Stimulated activated CD8-positive, alpha-beta memory T cell treated with anti-CD3 and anti-CD28 coated beads, Interleukin-7, amount 100 ng/mL, for 1 hour (primary cell): ENCODE measurements at places on chromosomes 16 and 17.
A peak's percentile ranks its signal among the peaks of the same experiment; 100 is the strongest.

GRCh38 chr17:79280010-79280409 is 205.4 kb downstream of the ENGASE start:
- no peak for DNase-seq

DNA sequence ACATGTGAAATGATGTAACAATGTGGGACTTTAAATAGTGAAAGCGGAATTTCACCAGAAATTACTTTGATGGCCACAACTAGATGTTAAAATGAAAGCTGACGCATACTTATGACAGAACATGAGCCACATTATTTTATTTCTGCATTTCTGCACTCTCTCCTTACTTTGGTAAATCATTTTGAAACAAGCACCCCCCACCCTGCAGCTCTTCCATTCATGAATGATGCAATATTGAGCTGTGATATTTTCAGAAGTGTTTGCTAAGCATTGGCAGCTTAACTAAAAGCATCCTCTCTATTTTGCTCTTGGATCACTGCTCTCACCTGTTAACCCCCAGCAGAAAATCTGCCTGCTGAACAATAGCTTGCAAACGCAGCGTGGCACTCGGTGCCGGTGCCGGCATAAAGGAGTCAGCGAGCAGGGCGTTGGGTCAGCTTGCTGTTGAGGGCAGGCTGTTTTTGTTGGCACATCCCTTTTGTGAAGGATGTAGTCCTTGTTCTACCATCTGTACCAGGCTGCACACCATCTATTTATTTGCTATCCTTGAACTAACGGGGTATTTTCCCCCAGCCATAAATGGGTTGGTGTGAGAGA is 30.8 kb upstream of the CBLN1 start:
- DNase-seq, result no peak

GRCh38 chr17:82534401-82534812 is 14.9 kb downstream of the FOXK2 start:
- DNase-seq, result no peak

DNA sequence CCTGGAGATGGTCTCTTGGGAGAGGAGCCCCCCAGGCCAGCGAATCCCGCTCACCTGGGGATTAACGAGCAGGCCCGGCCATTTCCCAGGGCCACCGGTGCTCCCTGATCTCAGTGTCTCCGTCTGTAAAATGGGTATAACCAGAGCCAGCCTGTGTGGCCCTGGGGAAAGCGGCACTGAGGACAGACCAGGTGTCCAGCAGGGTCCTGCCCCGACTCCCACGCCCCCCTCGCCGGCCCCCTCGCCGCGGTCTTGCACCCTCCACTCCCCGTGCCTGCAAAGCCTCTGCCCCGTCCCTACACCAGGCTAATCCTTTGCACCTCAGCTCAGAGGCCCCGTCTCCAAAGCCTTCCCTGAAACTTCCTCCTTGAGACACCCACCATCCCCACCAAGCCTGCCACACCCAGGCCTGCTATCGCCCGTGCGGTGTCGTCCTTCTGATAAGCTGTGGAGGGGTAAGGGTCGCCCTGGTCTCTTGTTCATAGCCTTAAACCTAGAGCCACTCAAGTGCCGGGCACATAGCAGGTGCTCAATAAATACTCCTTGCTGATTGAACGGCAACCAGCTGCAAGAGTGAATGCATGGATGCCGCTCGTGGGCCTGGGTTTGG is 259.1 kb downstream of the C16orf95 start:
- no peak for DNase-seq

GRCh38 chr17:13311306-13311705 is 290.4 kb downstream of the HS3ST3A1 start:
- no peak for DNase-seq

GRCh38 chr16:75217389-75217851 is 1.4 kb upstream of the CTRB1 start:
- no peak for DNase-seq

GRCh38 chr17:27995554-27995953 is 46.9 kb upstream of the NLK start:
- no peak for DNase-seq

DNA sequence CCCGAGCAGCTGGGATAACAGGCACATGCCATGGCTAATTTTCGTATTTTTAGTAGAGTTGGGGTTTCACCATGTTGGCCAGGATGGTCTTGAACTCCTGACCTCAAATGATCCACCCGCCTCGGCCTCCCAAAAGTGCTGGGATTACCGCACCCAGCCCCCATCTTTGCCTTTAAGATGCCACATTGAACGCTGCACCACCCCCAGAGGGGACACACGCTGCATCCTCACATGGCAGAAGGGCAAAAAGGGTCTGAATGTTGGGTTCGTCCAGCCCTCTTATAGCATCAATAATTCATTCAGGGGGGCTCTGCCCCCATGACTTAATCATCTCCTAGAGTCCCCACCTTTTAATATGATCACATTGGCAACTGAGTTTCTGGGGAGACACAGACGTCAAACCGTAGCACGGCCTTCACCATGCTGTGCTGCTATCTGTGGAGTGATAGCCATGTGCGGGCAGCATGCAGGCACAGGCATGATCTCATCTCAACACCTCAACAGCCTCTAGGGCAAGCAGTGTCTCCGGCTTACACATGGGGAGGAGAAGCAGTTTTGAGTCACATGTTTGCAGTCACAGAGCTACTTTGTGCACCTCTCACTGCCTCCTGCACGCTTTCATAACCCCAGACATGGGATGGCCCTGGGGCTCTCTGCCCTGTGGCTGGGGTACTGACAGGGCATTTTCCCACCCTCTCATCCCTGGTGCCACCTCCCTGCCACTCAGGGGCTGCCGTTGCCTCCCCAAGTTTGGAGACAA is 30.0 kb downstream of the IL21R start:
- no peak for DNase-seq

DNA sequence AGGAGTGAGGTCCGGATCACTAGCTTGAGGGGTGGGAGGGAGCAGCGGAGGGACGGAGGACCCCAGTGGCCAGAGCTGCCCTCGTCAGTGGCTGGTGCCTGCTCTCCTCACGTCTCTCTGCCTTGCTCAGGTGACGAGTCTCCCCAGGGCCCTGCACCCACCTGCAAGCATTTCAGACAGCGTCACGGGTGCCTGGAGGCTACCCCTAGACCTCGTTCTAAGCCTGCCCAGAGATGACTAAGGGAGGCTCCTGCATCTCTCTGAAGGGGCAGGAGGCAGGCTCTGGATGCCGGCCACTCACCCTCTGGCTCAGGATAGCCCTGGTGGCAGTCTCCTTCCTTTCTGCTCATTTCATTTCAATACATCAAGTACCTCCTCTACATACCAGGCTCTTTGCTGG is 68.8 kb downstream of the MRC2 start:
- DNase-seq, result no peak

DNA sequence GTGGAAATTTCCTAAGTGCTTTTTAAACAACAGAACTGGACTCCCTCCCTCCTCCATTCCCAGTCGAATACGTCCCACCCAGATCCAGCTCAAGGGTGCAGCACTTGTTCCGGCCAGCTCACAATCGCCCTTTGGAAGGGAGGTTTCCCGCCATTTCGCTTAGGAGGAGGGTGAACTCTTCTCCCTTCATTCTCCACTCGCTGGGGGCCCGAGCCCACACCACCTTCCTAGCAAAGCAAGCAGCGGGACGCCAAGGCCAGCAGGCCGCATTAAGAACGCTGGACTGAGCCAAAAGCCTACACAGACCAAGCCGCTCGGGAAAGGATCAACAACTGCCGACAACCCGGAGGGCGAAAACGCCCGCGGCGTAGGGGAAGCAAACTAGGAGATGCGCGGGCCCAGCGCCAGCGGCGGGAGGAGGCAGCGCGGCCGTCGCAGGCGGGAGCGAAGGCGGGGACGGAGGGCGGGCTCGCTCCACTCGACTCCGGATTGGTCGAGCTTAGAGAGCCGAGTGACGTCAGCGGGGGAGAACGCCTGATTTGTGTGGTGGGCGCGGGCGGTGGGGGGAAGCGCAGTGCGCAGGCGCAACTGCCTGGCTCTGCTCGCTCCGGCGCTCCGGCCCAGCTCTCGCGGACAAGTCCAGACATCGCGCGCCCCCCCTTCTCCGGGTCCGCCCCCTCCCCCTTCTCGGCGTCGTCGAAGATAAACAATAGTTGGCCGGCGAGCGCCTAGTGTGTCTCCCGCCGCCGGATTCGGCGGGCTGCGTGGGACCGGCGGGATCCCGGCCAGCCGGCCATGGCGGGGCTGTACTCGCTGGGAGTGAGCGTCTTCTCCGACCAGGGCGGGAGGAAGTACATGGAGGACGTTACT is at the start of gene PPM1D:
TSS of gene PPM1D (plus strand) at position 574 of the 870 bp plus-strand sequence. CDS start at position 796, 222 bp downstream.
- DNase-seq, result peak; percentile 96

GRCh38 chr16:89661215-89661614 is 3.6 kb downstream of the SPATA33 start:
- DNase-seq, result no peak

DNA sequence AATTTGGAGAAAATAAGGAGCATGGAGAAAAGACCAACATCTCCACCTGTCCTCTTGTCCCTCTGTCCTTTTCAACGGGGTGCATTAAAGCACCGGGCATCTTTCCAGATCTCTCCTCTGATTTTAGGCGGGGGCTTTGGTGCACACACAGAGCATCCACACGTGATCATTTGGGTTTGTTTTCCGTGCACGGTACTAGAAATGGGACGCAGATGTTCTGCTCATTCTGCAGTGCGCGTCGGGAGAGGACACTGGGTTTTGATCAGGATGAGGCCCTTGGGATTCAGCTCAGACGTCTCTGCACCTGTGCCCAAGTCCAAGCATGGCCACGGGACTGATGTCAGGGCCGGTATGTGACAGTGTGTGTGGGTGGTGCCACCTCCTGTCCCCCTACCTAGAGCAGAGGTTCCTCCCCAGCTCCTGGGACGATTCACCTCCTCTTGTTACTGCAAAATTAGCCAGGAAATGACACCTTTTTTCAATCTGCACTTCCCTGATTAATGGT is 31.9 kb downstream of the PDIA2 start:
- no peak for DNase-seq

DNA sequence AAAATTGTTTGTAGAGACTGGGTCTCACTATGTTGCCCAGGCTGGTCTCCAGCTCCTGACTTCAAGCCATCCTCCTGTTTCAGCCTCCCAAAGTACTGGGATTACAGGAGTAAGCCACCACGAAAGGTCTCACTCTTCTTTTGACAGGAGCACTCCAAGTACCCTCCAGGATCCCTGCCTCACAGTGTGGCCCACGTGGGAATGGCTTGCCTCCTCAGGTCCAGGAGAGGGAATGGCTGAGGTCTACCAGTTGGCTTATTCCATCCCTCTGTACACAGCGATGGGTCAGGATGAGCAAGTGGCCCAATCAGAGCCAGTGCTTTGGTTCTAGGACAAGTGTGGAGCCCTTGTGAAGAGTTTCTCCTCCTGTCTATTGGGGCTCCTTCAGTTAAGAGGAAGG is 73.7 kb upstream of the ZNF423 start:
- DNase-seq, result no peak

- no peak for DNase-seq
Measured at GRCh38 chr17:83194186-83194561, 114.8 kb downstream of the METRNL start.

DNA sequence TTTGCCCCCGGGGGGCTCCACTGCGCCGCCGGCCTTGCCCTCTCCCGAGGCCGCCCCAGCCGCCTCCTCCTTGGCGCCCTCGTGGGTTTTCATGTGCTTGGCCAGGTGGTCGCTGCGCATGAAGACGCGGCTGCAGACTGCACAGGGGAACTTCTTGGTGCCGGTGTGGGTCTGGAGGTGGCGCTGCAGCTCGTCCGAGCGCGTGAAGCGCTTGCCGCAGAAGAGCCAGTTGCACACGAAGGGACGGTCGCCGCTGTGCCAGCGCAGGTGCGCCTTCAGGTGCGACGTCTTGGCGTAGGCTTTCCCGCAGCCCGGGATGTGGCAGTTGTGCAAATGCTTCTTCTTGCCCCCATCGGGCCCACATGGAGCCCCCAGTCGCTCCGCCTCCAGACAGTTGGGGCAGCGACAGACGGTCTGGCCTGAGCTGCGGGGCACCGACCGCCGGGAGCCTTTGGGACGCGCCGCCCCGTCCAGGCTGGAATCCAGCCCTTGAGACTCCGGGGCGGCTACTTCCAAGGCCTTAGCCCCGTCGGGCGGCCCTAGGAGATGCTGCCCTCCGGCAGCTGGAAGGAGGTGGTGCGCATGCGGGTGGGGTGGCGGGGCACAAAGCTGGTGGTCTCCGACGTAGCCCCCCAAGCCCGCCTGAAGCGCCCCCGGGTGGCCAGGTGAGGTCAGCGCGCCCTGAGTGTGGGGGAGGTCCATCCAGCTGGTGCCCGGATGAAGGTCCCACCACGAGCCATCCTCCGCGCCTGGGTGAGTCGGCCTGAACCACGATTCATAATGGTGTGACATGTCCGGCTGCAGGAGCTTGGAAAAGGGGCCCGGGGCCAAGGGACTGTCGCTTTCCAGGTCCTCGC is 3.4 kb downstream of the SP6 start:
- DNase-seq, result no peak

DNA sequence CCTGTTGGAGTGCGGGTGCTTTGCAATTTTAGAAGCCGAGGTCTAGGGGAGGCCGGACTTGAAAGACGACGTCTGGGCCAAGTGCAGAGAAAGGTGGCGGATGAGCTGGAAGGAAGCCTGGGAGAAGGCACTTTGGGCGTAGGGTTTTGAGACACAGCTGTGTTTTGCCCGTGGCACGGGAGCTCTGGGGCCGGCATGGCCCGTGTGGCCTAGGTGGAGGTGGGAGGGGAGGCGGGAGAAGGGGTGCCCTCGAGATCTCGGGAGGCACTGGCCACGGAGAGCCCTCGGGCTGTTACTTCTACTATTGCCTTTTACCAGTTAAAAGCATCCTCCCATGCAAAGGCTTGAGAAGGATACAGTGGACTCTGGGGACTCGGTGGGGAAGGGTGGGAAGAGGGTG is 161.9 kb downstream of the FOXL1 start:
- DNase-seq, result no peak

GRCh38 chr17:7803981-7804380 is 30.0 kb upstream of the KDM6B start:
- DNase-seq, result no peak

GRCh38 chr16:66921729-66922450 is 3.2 kb upstream of the CDH16 start:
- DNase-seq, result no peak

DNA sequence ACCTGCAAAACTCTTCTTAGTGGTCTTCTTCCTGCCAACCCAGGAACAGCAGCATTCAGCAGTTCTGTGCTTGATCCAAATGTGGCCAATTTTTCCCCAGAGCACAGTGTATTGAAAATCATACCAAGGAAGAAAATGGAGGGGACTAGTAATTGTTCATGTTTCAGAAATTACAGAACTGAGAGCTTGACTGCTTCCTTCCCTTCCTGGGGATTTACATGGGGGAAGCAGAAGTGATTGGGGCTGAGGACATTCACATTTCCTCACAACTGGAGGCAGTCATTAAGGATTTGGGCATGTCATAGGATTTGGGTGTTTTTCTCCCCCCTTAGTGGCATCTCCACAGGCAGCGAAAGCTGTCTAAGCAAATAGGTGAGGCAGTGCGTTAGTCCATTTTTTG is 19.7 kb downstream of the CIITA start:
- DNase-seq, result no peak

DNA sequence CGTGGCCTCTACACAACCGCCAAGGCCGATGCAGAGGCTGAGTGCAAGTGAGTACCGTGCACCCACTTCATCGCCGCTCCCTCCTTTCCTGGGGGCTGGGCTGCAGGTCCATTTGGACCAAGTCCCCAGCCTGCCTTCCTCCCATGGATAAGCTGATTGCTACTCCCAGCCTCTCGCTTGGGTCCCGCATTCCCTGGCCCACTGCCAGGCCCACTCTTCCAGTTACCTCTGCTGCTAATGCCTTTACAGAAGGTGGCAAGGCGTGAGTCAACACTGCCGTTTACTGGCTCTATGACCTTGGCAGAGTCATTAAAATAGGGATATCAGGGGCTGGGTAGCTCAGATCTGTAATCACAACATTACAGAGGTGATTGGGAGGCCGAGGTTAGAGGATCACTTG is 11.2 kb downstream of the SULT1A2 start:
- DNase-seq, result no peak
